ENCODE measurements at places on chromosomes 16 and 17.

DNA sequence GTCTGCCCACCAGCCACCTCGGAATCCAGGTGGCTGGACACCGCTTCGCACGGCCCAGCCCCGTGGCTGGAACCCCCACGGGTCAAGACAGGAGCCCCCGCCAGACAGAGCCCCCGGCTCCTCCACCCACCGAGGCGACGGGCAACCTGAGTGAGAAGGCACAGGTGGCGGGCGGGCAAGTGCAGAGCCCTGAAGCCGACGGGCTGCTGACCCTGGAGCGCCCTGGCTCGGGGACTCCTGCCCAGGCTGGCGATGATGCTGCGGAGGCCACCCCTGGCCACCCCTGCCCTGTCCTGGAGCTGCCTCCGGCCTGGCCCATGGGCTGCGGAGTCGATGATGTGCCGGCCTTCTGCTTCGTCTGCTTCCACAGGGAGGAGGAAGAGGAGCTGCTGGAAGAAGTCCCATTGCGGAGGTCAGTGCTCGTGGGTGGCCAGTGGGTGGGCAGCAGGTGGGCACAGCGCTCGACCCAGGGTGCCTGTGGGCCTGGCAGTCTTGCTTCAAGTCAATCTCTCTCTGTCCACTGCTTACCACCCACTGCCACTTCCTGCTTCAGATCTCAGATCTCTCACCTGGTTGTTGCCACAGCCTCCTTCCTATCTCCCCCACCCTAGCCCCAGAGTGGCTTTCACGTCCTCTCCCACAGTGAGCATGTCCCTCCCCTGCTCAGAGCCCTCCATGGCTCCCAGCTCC, 33.1 kb upstream of the SBK1 start:
- no peak for DNase-seq

- DNase-seq: peak; percentile 2
These were observed 224.7 kb upstream of the IRX3 start for GRCh38 chr16:54511222-54511731.

- DNase-seq: no peak
These were observed 50.3 kb downstream of the SNTB2 start for GRCh38 chr16:69237296-69237695.

GRCh38 chr17:15981208-15981607, 18.3 kb downstream of the ZSWIM7 start:
- DNase-seq: no peak

GRCh38 chr17:48470388-48471034, 40.5 kb upstream of the SKAP1 start:
- no peak for DNase-seq

- DNase-seq: no peak
These were observed 94.0 kb upstream of the WSB1 start for GRCh38 chr17:27199948-27200347.

- peak; percentile 98 for DNase-seq
These were observed 18.8 kb downstream of the TNRC6A start for GRCh38 chr16:24748242-24748641.

- DNase-seq: no peak
These were observed 5.1 kb downstream of the ABCA3 start for GRCh38 chr16:2335286-2335895.

DNA sequence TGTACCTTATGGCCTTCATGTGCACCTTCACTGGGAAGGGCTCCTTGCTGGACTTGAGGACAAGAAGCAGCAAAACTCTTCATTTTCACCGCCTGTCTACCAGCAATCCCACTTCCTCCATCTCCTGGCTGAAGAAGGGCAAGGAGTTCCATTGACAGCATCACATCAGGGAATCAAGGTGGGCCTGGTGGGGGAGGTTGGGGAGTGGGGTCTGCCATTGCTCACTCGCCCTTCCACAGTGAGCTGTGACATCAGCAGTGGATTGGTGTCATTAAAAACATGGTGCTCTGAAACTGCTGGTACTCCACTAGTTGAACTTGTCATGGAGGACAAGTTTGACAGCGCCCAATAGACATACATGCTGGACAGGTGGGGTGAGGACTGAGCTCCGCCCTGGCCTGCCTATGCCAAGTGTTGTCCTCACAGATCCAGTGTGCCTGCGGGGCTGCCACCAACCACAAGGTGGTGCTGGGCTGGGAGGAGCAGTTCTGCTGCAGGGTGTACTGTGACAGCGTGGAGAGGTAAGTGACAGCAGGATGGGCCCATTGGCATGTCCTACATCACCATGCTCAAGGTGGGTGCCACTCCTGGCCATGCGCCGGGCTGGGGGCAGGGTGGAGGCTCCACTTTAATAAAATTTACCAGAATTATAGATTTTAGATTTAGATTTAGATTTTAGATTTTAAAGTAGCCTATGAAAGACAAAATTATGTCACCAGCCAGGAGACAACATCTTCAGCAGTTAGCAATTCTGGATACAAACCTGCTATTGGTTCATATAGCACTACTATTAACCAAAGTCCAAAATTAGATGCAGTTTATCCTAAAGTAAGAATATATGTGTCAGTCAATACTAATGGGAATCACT, 1729.1 kb downstream of the TP53TG3F start:
- no peak for DNase-seq

GRCh38 chr17:35161281-35161761, 13.7 kb downstream of the UNC45B start:
- no peak for DNase-seq

DNA sequence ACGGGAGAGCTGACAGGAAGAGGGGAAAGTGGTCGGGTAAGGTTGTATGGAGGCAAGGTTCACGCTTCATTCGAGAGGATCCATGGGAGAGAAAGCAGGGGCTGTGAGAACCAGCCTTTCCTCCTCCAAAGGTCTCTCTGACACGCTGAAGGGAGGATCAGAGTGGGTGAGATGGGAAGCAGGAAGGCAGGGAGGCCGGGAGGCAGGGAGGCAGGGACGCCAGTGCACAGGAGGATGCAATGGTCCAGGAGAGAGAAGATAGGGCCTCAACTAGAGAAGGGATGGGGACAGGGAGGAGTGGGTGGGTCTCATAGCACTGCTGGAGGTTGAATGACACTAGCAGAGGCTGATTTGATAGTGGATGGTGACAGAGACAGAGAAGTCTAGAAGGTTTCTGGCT, 54.1 kb downstream of the PIMREG start:
- no peak for DNase-seq

DNA sequence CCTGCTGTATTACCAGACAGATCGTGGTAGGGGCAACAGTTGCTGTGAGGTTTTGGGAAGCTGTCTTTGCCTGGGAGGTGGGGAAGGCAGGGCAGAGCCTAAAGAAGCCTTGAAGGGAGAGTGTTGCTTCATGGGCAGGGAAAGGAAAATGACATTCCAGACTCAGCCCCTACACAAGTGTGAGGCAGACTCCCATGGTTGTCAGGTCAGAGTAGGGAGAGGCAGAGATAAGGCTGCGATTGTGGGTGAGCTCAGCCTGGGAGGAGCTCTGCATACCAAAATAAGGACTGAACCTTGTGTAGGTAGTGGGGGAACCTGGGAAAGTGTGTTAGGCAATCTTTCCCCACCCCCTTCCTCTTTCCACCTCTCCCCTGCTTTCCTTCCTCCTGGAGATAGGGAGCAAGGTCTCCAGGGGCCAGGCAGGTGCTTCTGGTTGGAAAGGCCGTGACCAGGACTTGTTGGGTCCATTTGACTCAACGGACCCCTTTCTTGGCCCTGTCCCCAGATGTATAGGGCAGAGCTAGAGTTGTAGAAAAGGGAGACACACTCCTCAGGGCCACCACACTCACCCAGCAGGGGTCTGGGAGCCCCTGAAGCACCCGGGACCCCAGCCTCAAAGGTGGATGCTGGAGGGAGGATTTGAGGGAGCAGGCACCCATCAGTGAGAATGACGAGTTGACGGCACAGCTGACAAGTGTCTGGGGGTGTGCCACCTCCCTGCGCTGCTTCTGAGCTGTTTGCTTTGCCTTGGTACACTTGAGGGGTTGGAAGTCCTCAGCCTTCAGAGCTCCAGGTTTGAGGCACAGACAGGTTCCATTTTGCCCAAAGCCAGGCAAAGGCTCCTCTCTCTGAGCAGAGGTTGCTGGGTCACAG, 18.5 kb upstream of the TOB1 start:
- no peak for DNase-seq

DNA sequence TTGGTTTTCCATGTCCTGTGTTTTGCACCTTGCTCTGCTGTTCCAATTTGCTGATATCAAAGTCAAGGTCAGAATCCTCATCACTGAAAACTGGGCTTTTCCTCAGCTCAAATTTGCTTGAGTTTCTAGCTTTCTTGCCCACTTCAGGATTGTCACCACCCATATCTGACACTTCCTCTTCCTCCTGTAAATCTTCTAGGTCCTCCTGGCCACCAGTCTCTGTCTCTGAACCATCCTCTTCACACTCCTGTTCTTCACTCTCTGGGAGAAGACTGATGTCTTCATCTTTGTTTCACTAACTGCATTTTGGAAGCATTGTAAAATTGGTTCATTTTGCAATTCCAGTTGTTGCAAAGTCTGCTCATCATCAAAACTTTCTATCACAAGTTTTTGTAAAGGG, 63.4 kb upstream of the RBL2 start:
- no peak for DNase-seq

DNA sequence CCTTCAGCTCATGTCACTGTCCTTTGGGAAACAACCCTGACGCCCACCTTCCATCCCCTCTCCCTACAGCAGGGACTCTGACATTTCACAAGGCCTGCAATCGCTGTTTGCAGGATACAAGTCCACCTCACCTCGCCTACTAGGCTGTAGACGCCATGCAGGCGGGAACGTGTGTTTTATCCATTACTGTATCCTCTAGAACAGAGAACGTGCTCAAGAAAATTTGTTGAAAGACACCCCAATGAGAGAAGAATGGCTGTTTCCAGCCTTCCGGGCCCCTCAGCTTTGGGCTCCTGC, 1.5 kb upstream of the TTYH2 start:
- no peak for DNase-seq

DNA sequence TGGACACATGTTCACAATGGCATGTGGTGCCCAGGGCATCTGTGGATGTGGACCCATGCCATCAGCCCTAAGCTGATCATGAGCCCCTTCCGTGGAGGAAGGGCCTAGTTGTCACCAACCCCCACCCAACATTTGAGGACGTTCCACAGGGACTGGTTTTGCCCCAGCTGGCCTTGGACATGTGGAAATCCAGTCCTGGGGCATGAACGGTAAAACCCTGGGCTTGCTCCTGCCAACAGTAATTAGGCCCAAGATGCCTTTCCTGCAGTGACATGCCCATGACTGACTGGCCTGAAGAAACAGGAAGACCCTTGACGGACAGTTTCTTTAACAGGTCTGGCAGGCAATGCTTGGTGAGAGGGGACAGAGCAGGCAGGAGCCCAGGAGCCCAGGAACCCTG, 7.7 kb downstream of the TNS4 start:
- DNase-seq: no peak

DNA sequence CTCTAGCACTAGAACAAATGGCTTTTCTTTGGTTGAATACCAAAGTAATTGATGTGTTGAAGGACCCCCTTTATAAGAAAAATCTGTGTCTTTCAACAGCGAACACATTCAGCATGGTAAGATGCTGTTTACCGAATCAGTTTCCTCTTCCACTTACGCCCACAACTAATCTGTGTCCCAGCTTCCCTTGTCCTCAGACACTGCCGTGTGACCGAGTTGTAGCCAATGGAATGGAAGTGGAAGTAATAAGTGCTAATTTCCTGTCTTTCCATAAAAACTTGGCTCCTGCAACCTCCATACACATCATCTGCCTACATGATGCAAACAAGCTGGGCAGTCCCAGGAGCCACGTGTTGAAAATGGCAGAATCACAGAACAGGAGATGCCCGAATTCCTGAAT, 10.4 kb downstream of the CDIPT start:
- DNase-seq: no peak

DNA sequence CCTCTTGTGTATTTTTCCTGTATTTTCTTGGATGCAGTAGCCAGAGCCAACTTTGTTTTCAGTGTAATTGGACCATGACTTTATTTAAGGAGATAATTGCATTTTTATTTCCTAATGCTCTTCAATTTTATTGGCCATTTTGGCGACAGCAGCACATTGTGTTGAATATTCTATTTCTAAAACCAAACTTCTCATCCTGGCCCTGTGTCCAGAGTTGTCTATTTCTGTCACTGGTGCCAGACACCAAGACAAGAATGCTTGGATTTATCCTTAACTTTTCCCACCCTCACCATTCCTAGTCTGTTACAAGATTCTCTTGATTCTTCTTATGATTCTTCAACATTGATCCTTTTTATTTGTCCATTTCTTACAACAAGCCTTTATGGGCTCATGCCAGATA, 37.1 kb downstream of the ARHGAP44 start:
- no peak for DNase-seq

GRCh38 chr16:4696905-4697847, 3.8 kb downstream of the NUDT16L1 start:
- no peak for DNase-seq

- DNase-seq: no peak
These were observed 5.1 kb upstream of the CALCOCO2 start for GRCh38 chr17:48825446-48826381.

- DNase-seq: no peak
These were observed 6.6 kb downstream of the ABI3 start for GRCh38 chr17:49216953-49217650.

DNA sequence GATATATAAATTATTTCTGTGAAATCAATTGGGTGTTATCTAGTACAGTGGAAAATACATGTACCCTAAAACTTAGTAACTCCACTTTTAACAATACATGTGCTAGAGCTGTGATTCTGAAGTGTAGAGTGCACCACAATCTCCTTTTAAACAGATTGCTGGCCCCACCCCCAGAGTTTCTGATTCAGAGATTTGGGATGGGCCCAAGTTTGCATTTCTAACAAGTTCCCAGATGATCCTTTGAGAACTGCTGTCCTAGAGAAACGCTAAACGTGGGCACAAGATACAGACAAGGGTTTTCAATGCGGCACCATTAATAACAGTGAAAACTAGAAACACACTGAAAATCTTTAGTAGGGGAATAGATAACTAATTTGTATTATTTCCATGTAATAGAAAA, 49.2 kb downstream of the NXPH3 start:
- DNase-seq: no peak
